A172 (cell line): ENCODE measurements at places on chromosomes 3 and 15.
A peak's percentile ranks its signal among the peaks of the same experiment; 100 is the strongest.

DNA sequence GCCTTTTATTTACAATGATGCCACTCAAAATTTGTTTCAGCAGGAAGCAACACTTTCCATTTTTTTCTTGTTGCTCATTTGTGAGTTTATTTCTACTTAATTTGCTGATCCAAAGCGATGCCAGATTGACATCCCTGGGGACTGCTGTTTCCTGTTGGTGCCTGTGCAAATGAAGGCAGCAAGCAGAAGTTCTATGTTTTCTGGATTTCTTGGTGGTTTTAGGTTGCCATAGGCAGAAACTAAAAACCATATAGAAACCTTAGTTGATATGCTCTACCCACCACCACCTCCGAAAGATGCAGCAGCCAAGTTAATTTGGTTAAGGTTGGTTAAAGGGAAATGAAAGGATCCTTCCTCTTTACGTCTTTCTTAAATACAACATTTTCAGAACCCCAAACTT lies 356.2 kb downstream of the RBMS3 start:
- no peak for DNase-seq

DNA sequence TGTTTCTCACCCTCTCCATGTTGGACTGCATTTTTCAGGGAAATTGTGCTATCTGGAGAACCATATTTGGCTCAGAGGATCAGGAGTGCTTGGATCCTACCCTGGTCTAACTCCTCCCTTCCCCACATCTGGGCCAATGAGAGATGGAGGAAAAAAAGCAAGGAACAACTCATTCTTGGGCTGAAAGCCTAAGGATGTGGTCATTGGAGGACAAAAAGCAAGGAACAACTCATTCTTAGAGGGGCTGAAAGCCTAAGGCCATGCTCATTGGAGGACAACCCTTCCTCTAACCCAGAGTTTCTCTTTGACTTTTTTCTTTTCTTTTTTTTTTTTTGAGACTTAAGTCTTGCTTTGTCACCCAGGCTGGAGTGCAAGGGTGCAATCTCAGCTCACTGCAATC lies 48.6 kb upstream of the CHRNB4 start:
- DNase-seq = no peak

DNA sequence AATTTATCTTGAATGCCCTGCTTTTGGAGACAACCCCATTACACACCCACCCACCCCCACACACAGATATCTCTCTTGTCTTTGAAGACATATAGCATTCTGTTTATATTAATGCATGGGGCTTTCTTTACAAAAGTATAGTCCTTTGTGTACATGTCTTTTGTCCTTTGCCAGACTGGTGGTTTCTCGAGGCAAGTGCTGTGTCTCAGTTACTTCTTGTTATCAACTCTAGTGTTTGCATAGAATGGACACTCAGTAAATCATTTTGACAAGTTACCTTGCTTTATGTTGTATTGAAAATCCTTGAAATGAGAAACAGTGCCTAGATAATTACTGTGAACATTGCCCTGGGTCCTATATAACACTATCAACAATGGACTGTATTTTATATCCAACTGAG lies 33.9 kb downstream of the KBTBD8 start:
- no peak for DNase-seq

DNA sequence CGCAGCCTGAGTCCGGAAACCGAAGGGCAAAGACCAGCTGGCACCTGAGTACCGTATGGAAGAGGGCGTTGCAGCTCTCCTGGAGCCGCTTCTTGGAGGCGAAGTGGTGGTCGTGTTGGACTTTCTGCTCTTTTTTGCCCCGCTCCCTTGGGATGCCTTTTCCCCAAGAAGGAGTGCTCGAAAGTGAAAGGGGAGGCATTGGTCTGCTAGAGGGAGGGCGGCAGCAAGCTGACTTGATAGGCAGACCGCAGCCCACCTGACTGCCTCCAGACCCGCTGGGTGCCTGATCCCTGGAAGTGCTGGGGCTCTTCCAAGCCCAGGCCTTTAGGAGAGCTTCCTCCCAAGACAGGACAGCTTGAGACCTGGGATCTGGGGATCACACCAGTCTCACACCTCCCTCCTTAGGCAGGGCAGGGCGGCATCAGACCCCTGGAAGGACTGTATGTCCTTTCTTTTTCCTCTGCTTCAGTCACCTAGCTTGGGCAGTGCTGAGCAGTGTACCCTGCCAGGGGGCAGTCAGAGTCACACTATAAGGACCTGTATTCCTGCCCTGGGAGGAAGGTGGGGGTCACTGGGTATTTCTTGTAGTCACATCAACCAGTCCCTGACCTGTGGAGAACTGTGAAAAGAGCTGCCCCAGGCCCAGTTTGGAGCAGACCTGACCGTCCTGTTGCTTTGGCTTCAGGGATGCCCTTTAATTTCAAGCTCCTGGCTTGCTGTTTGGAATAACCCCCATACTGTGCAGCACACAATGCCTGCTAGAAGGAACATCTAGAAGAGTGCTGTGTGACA lies 2.1 kb downstream of the ACVR2B start:
- DNase-seq = no peak

DNA sequence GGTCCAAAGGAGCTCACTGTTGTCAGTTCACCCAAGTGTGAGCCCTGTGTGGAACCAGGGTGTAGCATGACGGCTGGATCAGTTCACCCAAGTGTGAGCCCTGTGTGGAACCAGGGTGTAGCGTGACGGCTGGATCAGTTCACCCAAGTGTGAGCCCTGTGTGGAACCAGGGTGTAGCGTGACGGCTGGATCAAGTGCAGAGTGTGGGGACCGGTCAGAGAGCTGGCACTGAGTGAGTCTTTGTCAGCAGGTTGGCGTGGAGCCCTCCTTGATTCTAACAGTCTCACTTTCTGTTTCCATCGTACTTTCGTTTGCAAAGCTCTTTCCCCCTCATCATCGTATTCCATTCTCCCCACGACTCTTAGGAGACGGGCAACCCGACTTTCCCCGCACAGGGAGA lies 57.9 kb upstream of the DLG1 start:
- no peak for DNase-seq

- peak; percentile 71 for DNase-seq
These were observed 113.3 kb downstream of the SMAD6 start for GRCh38 chr15:66815318-66815717.

DNA sequence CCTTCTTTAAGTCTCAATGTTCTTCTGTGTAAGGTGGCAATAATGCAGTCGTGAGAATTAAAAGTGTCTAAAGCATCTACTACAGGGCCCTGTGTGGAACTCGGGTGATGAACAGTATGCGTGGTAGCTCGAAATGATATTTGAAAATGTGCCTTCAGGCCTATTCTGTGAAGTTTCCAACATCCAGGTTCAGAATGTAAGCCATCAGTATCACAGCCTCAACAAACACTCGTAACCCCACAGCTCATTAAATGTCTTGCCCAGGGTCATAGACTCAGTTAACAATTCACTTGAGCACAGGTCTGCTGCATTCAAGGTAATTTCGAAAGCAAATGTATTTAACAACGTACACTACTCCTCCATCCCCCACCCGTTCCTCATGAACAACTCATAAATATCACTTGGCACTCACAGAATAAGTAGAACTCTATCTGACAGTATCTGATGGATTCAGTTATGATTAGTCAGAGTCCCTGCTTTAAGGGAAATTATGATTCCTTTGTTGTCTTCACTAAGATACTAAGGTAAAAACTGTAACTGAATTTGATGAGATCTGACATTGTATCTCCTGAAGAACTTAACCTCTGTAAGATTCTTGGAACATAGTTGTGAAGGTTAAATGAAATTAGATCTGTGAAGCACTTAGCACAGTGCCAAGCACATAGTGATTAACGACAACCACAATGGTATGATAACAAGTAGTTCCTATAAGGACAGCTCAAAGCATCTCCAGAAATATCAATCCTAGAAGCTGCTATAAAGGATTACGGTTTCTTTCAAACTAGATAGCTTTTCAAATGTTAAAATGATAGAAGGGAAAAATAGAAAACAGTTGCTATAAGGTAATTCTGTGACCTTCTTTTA lies 642.3 kb downstream of the TBL1XR1 start:
- DNase-seq = no peak

DNA sequence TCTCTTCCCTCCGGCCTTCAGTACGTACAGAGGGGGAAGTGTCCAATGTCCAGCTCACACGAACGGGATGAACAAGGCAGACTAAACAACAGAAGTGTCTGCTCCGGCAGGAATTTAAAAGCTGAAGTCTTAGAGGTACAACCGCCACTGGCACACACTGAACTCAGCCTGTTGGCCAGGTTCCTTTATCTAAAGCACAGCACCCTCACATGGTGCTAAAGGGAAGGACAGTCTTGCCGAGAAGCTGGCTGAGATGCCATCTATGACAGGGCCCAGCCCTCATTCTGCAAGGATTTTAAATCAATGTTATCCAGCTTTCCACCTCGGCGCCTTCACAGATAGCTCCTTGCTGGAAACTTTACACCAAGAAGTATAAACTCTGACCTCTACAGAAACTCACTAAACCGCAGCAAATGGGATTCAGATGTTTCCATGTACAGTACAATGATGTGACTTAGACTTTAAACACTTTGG lies 2.8 kb downstream of the ADAMTS17 start:
- DNase-seq = peak; percentile 39

DNA sequence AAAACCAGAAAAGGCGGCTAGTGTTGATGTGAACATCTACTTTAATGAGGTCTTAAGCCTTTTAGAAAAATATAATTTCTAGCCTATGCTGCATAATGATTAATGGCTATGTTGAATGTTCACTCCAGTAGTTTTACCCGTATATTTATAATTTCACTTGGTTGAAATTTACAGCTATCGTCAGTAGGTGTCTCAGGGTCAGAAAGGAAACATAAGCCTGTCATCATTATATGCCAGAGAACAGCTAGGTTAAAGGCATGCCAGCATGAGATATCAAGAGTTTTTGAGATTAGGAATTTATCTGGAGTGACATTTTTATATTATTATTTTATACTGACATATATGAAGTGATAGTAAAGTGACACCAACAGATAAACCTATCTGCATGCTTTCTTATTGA lies 904.1 kb downstream of the OTOL1 start:
- no peak for DNase-seq

GRCh38 chr3:49500732-49501609 lies 30.9 kb downstream of the DAG1 start:
- DNase-seq = peak; percentile 91

- no peak for DNase-seq
These were observed 31.8 kb downstream of the DAG1 start for GRCh38 chr3:49501842-49502241.

- no peak for DNase-seq
These were observed 26.6 kb downstream of the DCP1A start for GRCh38 chr3:53320697-53321096.

DNA sequence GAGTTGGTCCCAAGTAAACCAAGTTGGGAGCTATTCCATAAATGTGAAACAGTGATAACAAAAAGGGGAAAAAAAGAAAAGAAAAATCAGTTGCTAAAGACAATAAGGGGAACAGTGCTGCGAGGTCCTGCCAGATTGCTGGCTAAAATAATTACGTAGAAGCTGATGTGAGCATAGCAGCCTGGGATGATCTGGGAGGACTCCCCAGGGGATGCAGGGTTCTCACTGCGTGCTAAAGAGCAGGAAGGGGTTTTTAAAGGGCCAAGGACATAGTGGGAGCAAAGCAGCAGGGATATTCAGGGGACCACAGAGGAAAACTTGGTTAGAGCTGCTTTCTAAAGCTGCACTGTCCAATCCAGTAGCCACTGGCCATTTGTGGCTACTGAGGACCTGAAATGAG lies 133.0 kb upstream of the UMPS start:
- no peak for DNase-seq

- DNase-seq = no peak
These were observed 53.1 kb downstream of the PHC3 start for GRCh38 chr3:170128259-170128976.

- no peak for DNase-seq
These were observed 156.3 kb downstream of the KBTBD8 start for GRCh38 chr3:67154429-67154828.

GRCh38 chr15:76380249-76380648 lies 43.7 kb downstream of the ISL2 start:
- DNase-seq = no peak

GRCh38 chr3:125143538-125143937 lies 69.0 kb downstream of the SLC12A8 start:
- DNase-seq = no peak

GRCh38 chr3:48504051-48504946 lies at the start of gene SHISA5:
Gene SHISA5, minus strand, starts transcription at chr3:48504174. Its CDS starts 80 bp downstream, at chr3:48504094.
- peak; percentile 38 for DNase-seq

GRCh38 chr3:59631482-59631881 lies 581.7 kb upstream of the CFAP20DC start:
- no peak for DNase-seq

- no peak for DNase-seq
These were observed 64.0 kb upstream of the CPOX start for GRCh38 chr3:98657457-98657856.

GRCh38 chr3:71186801-71187200 lies 396.7 kb downstream of the FOXP1 start:
- DNase-seq = no peak
